Foreskin fibroblast (primary cell): ENCODE measurements at places on chromosomes 12 and 14.

DNA sequence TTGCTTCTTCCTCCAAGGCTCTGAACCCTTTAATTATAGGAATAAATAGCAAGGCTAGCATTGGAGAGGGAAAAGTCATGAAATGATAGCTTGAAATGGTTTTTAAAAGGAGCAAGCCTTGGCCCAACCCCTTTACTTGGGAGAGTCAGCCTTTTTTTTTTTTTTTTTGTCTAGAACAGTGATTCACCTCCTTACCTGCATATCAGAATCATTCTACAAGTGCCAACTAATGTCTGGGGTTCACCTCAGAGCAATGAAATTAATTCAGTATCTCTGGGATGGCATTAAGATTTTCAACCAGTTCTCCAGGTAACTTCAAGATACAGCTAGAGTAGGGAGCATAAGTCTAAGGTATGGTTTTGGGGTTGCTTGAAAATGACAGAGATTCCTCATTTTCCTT, 41.3 kb upstream of the TMTC2 start:
- DNase-seq = no peak

- DNase-seq = peak; percentile 93
Observed at GRCh38 chr12:109097435-109098182, at the start of gene UNG. Gene UNG (plus strand): TSS chr12:109097597. CDS start chr12:109097680, 83 bp downstream.

GRCh38 chr12:47941871-47942613, 21.4 kb upstream of the TMEM106C start:
- no peak for DNase-seq

GRCh38 chr12:1122786-1123185, 131.8 kb downstream of the ERC1 start:
- no peak for DNase-seq

GRCh38 chr14:23183479-23183878, at the start of gene SLC7A8:
Gene SLC7A8 (minus strand): TSS chr14:23183660. CDS start chr14:23182914, 746 bp downstream.
- DNase-seq = no peak

- no peak for DNase-seq
Observed at GRCh38 chr12:1598757-1599156, 4.4 kb upstream of the FBXL14 start.

- no peak for DNase-seq
Observed at GRCh38 chr12:26303418-26303817, 108.0 kb downstream of the SSPN start.

- DNase-seq = no peak
Observed at GRCh38 chr12:16229676-16230075, 47.8 kb downstream of the SLC15A5 start.

- DNase-seq = no peak
Observed at GRCh38 chr14:101456246-101457175, 104.8 kb upstream of the DIO3 start.

GRCh38 chr14:72975770-72976169, 49.5 kb downstream of the DCAF4 start:
- no peak for DNase-seq

- no peak for DNase-seq
Observed at GRCh38 chr12:20444595-20445170, 76.3 kb downstream of the PDE3A start.

- no peak for DNase-seq
Observed at GRCh38 chr12:65962036-65962430, 137.8 kb downstream of the HMGA2 start.

- peak; percentile 61 for DNase-seq
Observed at GRCh38 chr12:29164477-29165393, 15.7 kb downstream of the FAR2 start.

DNA sequence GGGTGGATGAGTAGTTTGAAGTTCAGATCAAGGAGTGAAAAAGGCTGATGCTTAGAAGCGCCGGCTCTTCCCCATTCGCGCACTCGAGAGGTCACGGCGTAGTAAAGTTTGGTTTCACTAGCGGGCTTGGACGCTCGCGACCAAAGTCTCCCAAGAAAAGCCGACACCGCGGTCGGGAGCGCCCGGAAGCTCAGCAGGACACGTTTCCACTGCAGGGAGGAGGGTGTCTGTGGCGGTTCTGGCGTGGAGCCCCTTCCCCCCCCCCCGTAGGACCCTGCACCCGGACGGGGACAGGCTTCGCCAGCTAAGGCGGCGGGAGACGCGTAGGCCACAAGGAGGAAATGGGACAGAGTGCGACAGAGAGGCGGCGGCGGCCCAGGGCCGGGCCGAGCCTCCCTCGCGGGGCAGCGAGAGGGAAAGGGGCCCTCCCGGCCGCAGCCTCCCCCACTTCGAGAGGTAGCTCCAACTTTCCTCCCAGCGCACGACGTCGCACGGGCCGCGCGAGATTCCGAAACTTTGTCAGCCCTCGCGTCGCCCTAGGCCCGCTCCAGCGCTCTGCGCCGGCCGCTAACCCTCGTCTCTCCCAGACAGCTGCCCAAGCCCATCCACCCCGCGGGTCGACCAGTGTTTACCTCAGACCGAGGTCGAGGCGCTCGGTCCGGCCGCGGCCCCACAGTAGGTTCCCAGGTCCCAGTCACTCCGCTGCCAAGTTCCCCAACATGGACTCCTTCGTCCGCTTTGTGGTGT, 480 bp downstream of the SCAF11 start:
- peak; percentile 30 for DNase-seq

DNA sequence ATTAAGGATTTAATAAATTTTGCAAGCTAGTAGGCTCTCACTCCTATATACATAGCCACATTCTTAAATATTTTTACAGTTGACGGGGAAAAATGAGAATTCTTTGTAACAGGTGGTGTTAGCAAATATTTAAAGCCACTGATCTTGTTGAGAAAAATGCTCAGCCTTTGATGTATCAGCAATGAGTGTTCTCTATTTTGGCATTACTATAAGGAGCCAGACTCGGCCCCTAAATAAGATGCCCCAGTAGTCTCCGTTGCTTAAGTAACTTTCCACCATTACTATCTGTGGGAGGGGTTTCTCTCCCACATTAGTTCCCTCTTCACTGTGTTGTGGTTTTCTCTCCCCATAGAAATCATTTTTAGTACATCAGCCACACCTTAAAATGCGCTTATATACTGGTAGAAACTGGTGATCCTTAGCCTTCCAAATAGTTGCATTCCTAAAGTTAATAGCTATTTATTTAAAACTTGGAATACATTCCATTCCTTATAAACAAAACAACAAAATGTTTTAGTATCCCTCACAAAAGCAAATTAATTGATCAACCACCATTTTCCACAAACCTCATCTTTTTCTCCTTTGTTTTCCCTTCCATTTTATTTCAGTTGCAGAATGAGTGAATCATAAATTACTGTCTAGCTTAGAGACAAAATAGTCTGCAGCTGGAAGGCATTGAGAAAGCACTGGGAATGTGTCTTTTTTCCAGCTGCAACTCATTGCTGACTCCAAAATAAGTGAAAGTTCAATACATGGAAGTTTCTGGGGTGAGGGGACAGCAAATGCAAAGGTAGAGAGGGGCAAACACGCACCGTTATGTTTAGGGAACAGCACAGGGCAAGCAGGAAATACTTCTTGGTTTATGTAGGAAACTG, 84.7 kb upstream of the FERMT2 start:
- DNase-seq = peak; percentile 66

DNA sequence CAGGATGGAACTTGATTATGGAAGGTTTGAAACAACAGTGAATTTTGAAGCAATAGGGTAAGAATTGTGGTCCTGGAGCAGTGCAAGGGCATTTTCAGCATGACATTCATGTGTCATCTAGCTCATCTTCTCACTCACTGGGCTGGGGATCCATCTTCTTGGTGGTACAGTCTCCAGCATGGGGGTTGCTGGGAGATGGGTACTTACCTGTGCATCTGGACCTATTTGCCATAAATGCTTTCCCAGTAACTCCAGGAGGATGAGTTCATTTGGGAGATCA, 7.2 kb downstream of the HSP90AA1 start:
- no peak for DNase-seq

GRCh38 chr12:8970432-8970831, 18.9 kb upstream of the KLRG1 start:
- DNase-seq = no peak

GRCh38 chr14:85190251-85190650, 339.7 kb upstream of the FLRT2 start:
- no peak for DNase-seq

- no peak for DNase-seq
Observed at GRCh38 chr12:109270494-109270893, 38.6 kb downstream of the FOXN4 start.

- DNase-seq = peak; percentile 58
Observed at GRCh38 chr12:6607751-6608591, 792 bp upstream of the CHD4 start.

DNA sequence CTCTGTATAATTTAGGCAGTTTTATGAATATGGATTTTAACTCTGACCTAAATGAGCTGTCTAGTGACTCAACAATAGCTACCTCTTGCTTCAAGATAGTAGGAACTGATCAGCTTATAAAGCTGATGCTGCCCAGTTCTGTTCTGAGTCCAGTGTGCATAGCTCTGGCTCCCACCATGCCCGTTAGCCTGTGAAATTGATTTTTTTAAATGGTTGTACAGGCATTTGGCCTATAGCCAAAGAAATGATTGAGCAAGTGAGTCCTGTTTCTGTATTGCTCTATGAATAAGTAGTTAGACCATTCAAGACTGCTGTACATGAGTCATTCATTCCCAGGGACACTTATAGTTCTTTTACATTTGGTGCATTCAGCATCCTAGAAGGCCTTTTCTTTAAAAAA, 36.4 kb downstream of the SAMD4A start:
- DNase-seq = peak; percentile 62

DNA sequence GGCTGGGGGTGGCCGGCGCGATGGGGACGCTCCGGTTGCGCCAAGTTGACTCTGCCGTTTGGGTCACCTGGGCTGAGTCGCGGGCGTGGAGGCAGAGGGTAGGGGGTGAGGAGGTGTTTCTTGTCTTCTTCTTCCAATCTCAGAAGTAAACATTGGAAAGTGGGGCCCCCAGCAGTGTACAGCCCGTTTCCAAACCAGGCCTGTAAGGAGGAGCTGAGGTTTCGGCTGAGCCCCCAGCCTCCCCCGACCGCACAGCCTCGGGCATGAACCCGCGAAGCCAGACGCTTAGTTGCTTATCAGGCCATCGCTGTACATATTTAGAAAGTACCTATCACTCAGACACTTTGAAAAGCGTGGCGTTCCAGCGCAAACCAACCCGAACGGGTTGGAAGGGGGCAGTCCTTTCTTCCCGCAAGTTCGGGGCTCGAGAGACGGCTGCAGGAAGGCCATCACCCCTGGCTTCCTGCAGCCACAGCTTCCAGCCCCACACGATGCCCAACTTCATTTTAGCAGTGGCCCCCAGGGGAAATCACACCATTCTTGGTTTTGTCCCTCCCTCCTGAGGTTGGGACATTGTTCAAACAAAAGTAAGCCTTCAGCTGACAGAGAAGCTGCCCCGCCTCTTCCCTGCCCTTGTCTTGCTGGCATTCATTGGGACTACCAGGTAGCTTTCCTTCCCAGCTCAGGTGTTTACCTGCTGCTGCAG, 164.1 kb downstream of the ZFP36L1 start:
- no peak for DNase-seq

DNA sequence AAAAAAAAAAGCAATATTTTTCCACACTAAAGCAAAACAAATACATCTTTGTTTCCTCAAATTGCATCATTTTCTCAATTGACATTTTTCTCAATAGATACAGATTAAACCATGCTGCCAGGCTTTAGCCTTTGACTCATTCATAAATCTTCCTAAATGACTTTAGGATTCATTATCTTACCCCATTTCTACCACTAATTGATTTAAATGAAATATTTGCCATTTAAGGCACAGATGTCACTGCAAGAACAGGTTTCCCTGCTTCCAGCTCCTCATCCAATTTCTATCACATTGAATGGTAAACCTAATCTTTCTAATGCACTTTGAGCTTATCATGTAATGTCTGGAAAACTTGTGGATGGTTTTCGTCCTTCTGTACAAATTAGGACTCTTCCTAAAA, 298.7 kb downstream of the RPL10L start:
- no peak for DNase-seq

DNA sequence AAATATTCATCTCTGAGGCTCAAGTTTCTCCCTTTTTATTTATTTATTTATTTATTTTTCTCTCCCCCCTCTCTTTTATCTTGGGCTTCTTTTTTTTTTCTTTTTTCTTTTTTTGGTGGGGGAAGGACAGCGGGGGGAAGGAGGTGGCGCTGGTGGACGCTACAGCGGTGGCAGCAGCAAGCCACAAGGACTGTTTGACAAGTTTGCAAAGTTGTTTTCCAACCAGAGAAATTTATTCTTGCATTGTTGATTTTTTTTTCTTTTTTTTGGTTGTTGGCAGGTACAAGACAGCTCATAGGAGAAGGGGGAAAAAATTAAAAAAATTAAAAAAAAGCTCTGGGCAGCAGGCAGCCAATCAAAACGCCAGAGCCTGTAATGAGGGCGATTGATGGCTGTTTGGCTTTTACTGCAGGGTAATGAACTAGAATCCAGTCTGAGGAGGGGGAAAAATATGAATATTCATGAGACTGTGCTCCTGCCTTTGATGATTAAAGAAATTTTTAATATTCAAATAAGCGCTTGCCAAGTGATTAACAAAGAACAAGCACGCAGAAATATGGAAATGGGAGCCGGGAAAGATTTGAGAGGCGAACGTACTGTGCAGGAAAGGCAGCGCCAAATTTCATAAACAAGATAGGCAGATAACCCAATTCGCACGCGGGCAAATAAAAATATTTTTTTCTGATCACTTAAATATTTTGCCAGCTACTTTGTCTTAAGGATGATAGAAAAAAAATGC, 36.2 kb downstream of the BCL11B start:
- no peak for DNase-seq

DNA sequence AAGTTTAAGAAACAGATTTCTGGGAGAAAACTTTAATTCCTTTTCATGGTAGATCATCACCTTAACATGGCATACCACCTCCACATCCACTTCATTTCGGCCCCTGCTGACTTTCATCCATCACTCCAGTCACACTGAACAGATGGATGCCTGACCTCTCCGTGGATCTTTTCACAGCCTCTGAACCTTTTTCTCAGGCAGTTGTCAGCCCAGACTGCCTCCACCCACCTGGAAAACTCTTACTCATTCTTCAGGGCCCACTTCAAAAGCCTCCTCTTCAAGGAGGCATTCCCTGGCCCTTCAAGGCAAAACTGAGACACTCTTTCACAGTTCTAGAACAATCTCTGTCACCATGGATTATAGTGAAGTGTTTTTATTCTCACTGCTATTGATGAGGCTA, 52.9 kb downstream of the GXYLT1 start:
- no peak for DNase-seq
